ENCODE measurements at places on chromosomes 12 and 14.

DNA sequence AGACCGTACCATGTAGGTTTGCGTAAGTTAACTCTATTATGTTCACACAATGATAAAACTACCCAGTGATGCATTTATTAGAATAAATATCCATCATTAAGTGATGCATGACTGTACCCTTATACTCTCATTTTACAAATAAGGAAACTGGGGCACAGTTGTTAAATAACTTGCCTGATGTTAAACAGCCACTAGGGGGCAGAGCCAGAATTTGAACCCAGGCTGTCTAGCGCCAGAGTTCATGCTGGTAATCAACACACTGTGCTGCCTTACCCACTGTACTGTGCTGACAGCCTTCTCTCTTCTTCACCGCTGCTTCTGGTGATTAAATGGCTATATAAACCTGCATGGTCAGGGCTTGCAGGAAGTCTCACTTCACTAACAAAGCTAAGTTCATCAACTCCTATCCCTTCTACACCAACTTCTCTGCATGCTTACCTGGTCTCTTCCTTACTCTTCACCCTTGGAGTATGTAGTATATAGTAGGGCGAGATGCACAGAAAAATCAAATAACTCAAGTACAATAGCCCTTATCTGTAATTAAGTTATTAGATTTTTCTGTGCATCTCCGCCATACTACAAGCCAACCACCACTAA lies 43.6 kb upstream of the APPL2 start:
- peak; percentile 64 for DNase-seq

- DNase-seq: no peak
Observed at GRCh38 chr14:36671149-36671548, 9.5 kb downstream of the PAX9 start.

DNA sequence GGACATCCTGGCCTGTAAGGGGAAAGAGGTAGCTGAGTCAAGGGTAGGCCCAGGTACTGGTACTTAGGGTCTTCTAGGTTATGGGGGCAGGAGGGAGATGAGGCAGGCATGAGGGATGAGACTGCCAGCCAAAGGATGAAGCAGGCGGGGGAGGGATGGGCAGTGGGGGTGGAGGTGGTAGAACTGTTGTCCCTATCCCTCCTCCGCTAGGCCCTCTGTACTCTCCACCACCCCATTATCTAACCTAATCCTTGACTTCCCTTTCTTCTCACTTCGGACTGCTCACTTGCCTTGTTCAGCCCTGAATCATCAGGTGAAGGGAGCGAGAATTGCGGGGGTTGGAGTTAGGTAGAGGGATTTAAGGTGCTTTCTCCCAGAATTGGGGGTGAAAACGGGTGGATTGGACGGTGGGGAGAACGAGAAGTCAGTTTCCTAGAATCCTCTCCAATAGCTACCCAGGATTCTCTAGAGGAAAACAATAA lies 562 bp downstream of the PAN2 start:
- no peak for DNase-seq

- DNase-seq: no peak
Observed at GRCh38 chr12:101209319-101210302, at the start of gene SLC5A8. SLC5A8 (minus strand) TSS chr12:101210238; CDS start chr12:101209848, 390 bp downstream.

DNA sequence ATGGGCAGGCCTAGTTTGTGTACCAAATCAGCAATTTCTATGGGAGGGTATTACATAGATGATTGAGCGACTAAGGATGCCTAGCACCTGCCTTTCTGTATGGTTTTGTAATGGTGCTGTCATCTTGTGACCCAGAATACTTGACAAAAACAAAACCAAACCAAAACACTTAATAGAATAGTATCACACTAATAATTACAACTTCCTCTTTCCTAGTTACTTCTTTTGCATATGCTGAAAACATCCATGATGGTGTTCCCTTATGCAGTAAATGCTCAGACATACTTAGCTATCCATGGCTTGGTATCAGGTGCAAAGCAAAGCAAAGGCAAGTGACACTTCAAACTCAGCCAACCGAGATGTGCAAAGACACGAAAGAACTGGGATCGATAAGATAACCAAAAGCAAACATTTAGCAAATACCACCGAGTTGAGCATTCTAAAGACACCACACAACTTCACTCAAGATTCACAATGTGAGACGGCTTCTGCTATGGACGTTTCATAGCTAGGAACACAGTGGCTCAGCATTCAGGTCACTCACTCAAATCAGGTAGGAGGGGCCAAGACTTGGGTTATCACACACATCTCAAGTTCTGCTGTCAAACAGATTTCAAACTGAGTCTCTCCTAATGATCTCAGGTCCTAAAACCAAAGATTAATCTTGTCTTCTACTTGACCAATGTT lies 24.3 kb downstream of the PPP1CC start:
- no peak for DNase-seq

GRCh38 chr14:55279384-55279783 lies 8.2 kb downstream of the FBXO34 start:
- no peak for DNase-seq

DNA sequence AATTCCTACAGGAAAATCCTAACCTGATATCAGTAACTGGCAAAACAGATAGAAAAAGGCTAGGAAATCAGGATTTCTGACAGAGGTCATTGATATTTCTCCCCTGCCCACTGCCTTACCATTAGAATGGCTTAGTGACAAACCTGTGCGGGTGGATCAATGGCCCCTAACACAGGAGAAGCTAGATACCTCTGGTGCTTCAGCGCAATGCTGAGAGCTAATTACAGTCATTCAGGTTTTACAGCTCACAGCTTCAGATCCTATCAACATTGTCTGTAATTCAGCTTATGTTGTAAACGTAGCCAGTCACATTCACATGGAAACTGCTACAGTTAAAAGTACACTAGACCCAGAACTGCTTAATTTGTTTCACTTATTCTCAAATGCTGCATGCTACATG lies 17.4 kb upstream of the SLC10A1 start:
- DNase-seq: no peak

- DNase-seq: peak; percentile 22
Observed at GRCh38 chr12:64670919-64671639, 60.8 kb downstream of the RASSF3 start.

GRCh38 chr12:11655842-11656241 lies 6.4 kb downstream of the ETV6 start:
- DNase-seq: no peak

DNA sequence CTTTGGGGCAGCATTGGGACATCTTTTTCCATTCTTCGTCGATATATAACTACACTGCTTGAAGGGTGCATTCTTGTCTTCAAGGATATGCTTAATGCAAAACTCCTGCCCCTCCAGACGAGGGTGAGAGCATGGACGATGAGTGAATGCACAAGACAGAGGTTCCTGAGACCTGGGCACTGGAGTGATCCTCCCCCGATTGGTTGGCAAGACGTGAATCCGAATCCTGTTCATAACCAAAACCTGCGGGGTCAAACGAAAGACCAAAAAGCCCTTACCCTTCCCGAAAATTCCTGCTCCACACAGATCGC lies 684 bp downstream of the KANSL2 start:
- peak; percentile 59 for DNase-seq

DNA sequence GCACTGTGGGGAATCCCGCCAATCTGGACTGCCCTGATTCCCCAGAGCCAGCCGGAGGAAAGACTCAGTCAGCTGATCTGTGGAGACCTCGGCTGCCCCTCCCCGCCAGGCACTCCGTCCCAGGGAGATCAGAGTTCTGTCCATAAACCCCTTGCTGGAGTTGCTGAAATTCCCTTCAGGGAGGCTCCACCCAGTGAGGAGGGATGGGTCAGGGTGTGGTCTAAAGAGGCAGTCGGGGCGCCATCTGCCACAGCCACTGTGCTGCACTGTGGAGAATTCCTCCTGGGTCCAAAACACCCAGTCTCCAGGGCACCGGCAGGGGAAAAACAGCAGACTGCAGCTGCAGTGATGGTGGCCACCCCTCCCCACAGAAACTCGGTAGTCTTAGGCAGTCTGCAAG lies 1922.3 kb upstream of the FLRT2 start:
- no peak for DNase-seq

- peak; percentile 95 for DNase-seq
Observed at GRCh38 chr12:47775100-47775911, 2.3 kb downstream of the SLC48A1 start.

- no peak for DNase-seq
Observed at GRCh38 chr12:41225179-41225578, 37.1 kb downstream of the PDZRN4 start.

DNA sequence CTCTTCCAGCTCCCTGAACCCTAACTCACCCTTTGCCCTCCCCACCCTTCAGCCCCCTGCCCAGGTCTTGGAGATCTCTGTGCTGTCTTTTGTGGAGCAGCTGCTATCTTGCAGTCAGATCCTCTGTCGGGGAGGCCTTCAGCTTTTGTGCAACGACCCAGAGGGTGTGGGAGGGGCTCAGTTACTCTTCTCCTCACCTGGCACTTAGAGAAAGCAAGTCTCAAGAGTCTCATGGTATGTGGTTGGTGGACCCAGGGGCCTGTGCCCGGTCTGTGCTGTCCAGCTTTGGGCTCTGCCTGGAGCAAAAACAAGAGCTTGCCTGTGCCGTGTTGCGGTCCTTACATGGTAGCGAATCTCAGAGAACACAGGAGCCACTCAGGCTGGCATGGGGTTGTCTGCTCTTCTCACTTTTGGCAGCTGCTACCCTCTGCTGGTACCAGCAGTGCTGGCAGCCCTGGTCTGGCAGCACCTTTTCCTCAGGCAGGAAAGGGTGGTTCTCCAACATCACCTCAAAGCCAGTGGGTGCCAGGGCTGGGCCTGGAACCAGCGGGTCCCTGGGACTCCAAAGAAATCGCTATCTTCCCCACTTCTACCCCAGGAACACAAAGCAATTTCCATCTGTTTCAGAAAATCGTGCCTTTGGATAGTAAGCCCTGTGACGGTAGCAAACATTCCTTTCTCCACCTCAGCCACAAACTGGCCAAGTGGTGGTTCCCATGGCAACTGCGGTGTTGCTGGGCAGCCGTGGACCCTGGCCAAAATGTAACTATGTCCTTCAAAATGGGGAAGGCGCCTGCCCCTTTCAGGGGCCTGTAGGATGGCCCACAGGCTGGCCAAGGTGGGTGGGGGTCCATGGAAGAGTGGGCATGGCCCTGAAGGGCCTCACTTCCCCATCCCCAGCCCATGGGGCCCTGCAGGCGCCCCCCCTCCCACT lies 90.0 kb downstream of the RIN3 start:
- no peak for DNase-seq

- DNase-seq: no peak
Observed at GRCh38 chr14:21038441-21039422, 3.4 kb upstream of the RNASE7 start.

DNA sequence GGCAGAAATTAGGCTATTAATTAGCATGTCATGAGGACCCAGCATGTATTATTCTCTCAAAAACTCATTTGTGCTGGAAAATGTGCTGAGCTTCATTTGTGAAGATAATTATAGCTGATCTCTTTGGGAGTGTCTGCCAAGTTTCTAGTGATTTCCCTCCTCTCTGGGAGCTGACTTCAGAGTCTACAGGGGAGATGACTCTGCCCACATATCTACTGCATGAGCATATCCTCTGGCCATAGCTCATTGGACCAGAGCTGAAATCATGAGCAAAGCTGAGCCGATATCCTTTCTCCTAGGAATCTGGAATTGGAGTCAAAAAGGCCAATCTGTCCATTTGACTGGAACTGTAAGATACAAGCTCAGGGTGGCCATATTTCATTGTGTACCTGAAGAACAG lies 5.9 kb downstream of the CCDC198 start:
- no peak for DNase-seq

GRCh38 chr12:17661250-17661649 lies 428.7 kb downstream of the RERGL start:
- DNase-seq: no peak

GRCh38 chr12:81610955-81611889 lies 147.9 kb downstream of the PPFIA2 start:
- DNase-seq: peak; percentile 36

- DNase-seq: no peak
Observed at GRCh38 chr12:104930388-104931326, 27.4 kb downstream of the SLC41A2 start.

DNA sequence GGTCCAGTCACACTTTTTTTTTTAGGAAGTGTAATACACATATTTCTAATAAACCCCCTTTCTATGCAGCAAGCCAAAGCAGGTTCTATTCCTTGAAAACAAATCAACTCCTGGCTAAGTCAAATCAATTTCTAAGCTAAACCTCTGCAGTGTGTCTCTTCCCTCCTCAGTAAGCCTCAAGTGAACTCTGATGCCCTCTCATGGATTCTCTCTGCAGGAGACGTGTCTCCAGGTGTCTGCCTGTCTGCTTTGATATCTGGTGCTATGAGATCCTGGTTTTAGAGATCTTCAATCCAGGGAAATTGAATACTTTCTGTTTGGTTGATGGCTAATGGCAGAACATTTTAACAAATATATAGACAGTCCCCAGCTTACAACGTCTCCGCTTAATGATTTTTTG lies 791.7 kb downstream of the AACS start:
- DNase-seq: no peak

DNA sequence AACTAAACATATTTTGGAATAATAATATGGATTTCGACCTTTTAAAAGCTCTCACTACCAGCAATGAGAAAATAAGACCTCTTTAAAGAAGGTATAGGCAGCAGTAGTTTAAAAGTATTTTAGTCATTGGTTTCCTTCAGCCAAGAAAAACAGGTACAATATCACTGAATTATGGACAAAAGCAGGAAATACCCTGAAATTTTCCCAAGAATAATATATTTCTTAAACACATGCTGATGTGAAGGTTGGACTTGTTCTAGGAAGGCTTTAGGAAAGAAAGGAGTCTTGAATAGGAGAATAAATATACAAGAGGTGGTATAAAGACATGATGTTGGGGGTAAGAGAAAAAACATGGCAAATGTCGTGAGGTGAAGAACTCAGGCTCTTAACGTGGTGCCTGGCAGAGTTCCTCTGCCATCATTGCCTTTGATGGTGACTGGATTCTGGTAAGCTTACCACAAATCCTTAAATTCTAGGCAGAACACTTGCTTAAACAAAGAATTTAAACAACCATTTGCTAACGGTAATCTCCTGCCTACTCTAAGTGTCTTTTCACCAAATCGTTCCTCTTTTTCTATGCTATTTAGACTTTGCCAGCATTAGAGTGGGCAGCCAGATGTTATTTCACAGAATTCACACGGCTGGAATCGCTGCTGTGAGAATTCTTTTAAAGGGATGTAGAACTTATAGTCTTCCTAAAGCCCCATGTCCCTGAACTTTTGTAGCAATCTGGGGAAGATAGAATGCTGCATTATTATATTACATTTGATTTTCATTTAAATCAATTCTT lies 11.9 kb upstream of the NUDT4 start:
- no peak for DNase-seq

DNA sequence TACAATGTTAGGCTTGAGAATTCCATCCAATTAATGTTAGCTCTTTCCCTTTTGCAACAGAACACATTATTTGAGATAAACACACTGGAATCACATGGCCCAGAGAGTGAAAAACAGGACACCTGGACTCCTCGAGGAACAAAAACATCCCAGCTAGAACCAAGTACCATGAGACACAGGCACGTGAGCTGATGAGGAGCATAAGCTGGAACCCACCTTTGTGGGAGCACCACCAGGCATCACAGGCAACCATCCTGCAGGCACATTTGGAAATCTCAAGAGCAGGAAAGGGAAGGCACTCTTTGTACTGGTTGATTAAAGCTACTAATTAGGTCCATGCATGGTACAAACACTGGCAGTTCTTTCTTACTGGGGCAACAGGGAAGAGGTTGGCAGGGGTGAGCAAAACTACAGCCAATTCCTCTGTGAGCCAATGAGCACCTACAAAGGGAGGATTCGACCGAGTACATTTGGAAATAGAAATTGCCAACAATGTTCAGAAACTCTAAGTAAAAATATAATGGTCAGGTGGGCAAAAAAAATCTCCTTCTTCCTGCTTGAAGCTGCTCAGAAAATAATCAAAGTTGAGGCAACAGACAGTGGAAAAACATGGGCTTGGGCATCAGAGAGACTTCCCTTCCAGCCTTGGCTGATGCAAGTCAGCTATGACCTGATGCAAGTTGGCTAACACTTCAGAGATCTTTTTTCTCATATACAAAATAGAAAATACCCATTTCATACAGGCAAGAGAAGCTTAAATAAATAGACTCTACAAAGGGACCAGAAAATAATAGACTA lies 216.7 kb downstream of the NUAK1 start:
- no peak for DNase-seq
